ENCODE measurements at places on chromosomes 11 and 22. TPM values are rescaled to one million over a fixed set of nuclear protein-coding genes. Genes with fewer than 3 reads are reported as not detected.

DNA sequence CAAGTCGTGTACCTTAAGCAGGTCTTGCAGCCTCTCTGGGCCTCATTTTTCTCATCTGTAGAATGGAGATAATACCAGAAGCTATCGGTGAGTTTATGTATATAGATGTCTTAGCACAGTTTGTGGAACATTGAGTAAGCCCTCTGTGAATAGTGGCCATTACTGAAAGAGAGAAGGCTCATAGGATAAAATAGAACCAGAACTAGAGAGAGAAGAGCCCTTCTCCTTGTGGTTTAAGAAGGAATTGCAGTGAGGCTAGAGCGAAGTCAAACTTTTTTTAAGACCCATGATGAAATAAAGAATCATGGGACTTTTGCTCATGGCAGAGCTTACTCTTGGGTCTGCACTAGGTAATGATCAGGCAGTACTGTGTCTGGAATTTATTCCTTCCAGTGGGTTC lies 137.1 kb downstream of the TRIM44 start:
- DNase-seq = no peak

Gene AQP11
- total RNA-seq = 0.61 TPM

Gene SERPING1
- 490 TPM for total RNA-seq

GRCh38 chr22:34010259-34010658 lies 90.0 kb upstream of the LARGE1 start:
- no peak for DNase-seq

Gene ASPHD2
- 1.2 TPM for total RNA-seq
